CD4-positive, alpha-beta T cell (primary cell): ENCODE measurements at places on chromosomes 5 and 9.
A peak's percentile ranks its signal among the peaks of the same experiment; 100 is the strongest.

DNA sequence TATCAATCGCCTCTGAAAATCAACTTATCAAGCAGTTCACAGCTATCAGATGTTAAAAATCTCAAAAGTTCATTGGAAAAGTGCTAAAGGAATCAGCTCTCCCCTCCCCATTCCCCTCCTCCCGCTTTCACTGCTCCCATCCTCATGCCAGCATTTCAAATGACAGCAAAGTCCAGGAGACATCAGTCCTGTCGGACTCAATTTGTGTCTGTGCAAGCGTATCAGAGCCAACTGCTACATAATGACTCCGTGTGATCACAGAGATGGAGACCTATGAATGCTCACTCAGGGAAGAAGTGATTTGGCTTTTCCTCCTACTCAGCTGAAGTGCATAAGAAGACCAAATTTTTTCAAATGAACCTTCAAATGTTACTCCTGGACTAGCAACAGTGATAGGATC, 937.2 kb upstream of the DMAC1 start:
- no peak for DNase-seq

DNA sequence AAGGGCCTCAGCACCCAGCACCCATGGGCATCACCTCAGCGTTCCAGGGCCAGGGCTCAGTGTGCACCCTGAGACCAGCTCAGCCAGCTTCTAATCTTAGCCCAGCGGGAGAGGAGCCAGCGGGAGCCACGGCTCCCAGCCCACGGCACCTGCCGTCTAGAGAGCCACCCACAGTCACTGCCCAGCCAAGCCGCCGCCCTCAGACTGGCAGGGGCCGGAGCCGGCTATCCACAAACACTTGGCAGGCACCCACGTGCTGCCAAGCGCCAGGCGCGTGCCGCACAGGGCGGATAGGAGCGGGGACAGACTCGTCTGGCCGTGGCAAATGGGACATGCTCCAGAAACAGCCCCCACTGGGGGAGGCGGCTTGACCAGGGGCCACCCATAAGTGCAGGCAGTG, 18.6 kb downstream of the BRD3 start:
- no peak for DNase-seq

DNA sequence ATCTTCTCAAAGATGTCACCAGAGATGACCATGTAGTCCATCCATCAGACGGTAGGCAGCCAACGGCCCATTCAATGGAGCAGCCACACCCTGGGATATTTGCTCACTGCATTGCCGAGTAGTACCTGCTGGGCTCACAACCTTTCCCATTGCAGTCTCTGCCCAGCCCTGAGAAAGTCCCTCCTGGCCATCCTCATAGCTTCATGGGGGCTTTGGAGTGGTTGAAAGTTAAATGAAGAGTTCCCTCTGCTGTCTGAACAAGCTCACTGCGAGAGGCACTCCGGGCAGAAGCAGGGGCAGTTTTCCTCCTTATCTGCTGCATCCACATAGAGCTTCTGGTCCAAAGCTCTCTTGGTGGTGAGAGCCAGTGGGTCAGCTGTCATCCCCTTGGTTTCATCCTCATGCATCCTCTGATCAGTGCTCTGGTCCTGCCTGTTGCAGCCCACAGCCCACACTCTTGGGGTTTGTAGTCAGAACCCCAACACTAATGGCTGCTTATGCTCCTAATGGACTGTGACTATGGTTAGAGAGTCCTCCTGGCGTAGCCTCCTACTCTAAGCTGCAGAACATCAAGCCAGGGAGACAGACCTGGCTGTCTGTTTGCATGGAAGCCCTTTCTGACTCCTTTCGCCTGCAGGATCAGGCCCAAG, 23.3 kb downstream of the TNFSF8 start:
- peak; percentile 34 for DNase-seq

- no peak for DNase-seq
Measured at GRCh38 chr9:94839398-94839797, 112.9 kb downstream of the AOPEP start.

DNA sequence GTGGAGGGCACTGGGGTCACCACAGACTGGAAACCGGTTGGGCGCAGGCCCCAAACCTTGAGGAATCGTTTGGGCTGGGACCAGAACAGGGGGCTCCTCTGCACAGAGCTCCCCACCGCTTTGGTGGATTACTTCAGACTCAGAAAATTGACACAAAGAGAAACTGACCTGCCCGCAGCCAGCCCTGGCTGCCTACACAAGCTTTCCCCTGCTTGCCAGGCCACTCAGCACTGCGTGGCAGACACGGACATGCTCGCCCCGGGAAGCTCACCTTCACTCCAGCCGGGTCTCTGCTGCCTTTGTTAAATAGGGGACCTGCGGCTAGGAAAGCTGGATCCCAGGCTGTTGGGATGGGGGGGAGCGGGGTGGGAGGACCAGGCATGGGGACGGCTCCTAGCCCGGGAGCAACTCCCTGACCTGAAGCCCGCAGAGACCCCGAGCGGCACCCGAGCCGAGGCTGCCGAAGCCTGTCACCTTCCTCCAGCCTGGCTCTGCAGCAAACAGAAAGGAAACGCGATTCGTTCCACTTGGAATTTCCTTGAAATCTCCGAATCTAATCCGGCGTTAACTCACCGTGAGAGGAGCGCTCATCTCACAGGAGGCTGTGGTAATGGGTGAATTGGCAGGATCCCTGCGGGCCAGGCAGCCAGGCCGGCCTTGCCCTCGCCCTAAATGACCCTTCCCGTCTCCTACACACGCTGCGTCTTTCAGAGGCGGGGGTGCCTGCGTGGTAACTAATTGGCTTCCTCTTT, 8.8 kb downstream of the PAX5 start:
- no peak for DNase-seq

DNA sequence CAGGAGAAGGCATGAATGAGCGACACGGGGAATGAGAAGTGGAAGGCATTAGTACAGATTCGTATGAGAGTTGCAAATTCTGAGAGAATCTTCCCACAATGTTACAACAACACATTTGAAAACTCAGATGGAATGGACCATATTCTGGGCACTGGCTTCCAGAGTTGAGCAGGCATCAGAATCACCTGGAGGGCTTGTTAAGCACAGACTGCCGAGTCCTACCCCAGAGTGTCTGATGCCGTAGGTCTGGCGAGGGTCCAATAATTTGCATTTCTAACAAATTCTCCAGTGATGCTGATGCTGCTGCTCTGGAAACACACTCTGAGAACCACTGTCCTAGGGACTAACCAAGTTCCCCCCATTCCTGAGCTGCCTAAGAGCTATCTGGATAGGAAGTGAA, 2.9 kb upstream of the TLX3 start:
- no peak for DNase-seq
